Hippocampal formation (tissue), 2 donors: ENCODE measurements at places on chromosomes 4 and X.

GRCh38 chr4:149836546-149836945, 20.9 kb upstream of the IQCM start:
- no peak for DNase-seq

- DNase-seq = no peak
Measured at GRCh38 chrX:25534091-25534490, 518.3 kb upstream of the ARX start.

- DNase-seq = no peak
Measured at GRCh38 chrX:119273420-119274192, 37.5 kb downstream of the PGRMC1 start.

DNA sequence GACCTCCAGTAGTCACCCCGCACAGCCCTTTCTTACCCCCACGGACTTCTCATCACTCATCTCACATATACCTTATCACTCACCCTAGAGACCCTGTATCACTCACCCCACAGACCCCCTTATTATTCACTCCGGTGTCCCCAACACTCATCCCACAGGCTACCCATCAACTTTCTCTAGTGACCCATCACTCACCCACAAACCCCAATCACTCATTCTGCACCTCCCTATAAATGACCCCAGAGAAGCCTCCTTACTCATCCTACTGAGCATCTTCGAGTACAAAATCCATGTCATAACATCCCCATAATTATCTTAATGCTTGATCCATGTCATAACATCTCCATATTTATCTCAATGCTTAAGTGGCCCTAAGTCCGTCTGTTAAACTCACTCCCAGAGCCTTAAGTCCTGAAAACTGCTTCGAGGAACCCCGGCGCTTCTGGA, 934 bp downstream of the ZNF41 start:
- peak; percentile 1 for DNase-seq

DNA sequence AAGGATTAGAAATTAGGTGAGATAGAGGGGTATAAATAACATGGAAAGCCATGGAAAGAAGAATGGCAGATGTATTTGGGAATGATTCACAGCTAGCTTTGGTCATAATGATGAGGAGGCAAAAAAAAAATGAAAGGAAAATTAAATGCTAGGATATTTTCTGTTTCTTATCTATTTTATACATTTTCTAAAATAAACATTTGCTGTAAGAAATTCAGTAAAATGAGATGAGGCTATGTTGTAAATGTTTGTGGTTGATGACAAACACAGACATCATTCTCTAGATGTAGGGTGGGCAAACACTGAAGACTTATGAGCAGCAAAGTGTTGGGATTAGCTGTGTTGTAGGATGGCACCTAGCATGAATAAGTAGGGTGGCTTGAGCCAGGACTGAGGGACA, 407.1 kb downstream of the IL15 start:
- DNase-seq = no peak

GRCh38 chr4:174604198-174604597, 81.9 kb upstream of the HPGD start:
- no peak for DNase-seq

GRCh38 chr4:137029026-137029425, 503.3 kb downstream of the PCDH18 start:
- DNase-seq = no peak

DNA sequence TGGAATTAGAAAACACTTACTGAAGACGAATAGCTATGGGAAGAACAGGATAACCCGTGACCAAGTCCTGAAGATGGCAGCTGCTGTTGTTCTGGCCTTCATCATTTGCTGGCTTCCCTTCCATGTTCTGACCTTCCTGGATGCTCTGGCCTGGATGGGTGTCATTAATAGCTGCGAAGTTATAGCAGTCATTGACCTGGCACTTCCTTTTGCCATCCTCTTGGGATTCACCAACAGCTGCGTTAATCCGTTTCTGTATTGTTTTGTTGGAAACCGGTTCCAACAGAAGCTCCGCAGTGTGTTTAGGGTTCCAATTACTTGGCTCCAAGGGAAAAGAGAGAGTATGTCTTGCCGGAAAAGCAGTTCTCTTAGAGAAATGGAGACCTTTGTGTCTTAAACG, 2.4 kb downstream of the AGTR2 start:
- DNase-seq = no peak

DNA sequence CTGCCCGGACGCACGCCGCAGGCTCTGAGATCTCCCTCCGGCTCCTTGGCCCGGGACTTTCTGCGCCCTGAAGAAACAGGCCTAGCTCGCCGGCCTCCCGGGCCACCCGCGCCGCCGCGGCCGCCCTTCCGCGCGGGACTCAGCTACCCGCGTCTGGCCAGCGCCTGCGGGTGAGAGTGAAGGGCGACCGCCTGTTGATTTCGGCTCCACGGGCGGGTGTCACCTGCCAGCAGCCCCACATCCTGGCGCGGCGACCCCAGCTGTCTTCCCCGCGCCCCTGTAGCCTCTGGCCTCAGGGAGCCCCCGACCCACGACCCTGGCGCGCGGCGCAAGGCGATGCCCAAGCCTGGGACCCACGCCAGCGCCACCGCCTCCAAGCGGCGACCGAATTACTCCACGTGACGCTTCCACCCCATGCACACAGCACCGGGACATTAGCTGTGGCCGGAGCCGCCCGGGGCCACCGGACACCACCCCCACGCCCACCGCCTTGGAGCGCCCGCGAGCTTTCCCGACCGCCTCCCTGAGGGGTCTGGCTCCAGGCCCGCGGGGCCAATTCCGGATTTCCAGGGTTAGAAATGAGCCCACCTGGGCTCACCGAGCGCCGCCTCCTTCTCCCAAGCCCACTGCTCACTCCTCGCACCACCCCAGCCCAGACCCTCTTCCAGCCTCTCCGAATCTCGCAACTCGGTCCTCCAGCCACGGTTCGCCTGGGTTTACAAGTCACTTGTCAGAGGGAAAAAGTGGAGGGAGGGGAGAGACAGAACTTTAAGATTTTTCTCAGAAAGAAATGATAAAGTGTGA, 10.2 kb downstream of the ARX start:
- no peak for DNase-seq

GRCh38 chr4:38785901-38786402, 3.2 kb upstream of the TLR10 start:
- peak; percentile 11 for DNase-seq

DNA sequence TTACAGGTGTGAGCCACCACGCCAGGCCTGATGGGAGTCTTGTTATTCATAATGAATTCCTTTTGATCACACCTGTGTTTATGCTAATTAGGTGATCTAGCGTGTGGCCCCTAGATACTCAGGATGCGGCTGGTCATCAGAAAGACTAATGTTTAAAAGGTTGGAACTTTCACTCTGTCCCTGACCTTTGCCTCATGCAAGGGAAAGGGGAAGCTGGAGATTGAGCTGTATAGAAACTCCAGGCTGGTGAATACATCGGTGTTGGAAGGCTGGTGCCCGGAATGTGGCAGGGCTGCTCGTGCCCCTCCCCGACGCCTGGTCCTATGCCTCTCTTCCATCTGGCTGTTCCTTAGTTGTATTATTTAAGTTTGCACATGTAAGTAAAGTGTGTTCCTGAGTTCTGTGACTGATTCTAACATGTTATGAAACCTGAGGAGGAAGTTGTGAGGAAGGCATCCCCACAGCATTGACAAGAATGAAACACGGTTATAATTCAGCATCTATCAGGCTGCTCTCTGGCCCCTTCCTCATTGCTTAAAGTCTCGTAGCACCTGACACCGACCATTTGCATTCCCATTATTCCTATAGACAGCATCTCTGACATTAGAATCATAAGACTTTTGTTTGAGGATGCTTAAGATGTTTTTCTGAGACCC, 28.9 kb downstream of the CASP3 start:
- no peak for DNase-seq

- DNase-seq = no peak
Measured at GRCh38 chr4:122851568-122851967, 24.9 kb downstream of the FGF2 start.

GRCh38 chr4:187118602-187119120, 395.0 kb upstream of the FAT1 start:
- no peak for DNase-seq

GRCh38 chr4:48495941-48496340, 5.9 kb downstream of the ZAR1 start:
- no peak for DNase-seq

- no peak for DNase-seq
Measured at GRCh38 chr4:139416073-139416673, 37.7 kb upstream of the RAB33B start.
